ENCODE measurements at places on chromosomes 1 and 21.

DNA sequence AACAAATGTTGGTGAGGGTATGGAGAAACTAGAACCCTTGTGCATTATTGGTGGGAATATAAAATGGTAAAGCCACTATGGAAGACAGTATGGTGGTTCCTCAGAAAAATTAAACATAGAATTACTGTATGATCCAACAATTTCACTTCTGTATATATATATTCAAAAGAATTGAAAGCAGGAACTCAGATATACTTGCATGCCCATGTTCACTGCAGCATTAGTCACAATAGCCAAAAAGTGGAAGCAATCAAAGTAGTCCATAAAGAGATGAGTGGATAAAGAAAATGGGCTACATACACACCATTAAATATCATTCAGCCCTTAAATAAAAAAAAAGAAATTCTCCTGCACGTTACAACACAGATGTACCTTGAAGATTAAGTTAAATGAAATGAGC lies 34.1 kb downstream of the ABL2 start:
- no peak for DNase-seq

DNA sequence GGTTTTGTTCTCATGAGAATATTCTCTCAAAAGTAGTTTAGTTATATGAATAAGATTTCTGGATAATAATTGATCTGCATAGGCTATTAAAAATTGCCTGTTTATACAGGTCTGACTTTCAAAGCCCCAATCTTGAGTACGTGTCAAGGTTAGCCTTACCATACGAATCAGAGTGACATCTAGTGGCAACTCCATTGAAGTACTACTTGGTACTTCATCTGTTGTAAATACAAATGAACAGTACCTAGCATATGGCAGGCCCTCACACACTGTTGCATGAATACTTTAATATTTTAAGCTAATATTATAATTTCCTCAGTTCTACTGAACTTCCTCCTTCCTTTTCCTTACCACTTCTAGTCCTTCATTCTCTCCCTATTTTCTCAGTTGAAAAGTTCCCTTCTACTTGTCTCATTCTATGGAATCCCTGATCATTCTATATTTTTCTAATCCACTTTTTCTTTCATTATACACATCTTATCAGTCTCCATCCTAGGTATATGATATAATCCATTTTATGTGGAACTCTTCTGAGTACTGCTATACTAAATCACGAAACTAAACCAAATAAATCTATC lies 101.2 kb downstream of the AKT3 start:
- peak; percentile 73 for DNase-seq

- DNase-seq: no peak
Measured at GRCh38 chr1:44220001-44220751, 6.9 kb downstream of the DMAP1 start.

GRCh38 chr1:234262754-234263105 lies 110.5 kb upstream of the COA6 start:
- DNase-seq: no peak

DNA sequence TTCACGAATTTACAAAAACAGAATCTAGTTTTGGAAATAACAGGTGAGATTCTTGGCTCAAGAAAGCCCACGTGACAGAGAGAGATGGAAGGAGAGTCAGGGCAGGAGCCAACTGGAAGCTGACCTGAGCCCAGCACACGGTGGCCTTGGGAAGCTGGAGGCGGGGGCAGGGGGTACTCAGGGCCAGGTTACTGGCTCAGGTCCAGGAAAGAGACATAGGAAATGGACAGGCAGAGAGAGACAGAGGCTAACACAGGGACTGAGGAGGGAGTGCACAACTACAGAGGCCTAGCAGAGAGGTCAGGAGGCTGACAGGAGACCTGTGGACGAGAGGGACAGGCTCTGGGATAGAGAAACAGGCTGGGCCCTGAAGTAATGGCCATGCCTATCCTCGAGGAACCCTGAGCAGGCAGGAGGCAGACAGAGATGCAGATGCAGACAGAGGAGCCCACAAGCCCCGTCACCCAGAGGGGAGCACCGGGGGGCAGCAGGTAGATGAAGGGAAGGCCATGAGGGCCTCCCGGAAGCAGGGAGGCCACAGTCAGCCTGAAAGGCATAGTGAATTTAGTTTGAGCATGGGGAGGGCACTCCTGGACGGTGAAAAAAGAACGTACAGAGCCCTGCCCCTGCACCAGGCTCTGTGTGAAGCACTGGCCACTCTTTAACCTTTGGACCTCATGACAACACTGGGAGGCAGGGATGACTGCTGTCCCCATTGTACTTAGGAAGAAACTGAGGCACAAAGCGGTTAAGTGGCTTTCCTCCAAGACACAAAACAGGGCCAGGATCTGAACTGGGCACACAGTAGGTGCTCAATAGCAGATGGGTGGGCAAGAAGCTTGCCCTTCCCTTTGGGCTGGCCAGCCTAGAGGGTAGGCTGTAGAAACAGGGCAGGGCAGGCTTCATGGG lies 230.1 kb downstream of the TRABD2B start:
- no peak for DNase-seq

GRCh38 chr1:54315099-54315498 lies 91.1 kb downstream of the SSBP3 start:
- no peak for DNase-seq

DNA sequence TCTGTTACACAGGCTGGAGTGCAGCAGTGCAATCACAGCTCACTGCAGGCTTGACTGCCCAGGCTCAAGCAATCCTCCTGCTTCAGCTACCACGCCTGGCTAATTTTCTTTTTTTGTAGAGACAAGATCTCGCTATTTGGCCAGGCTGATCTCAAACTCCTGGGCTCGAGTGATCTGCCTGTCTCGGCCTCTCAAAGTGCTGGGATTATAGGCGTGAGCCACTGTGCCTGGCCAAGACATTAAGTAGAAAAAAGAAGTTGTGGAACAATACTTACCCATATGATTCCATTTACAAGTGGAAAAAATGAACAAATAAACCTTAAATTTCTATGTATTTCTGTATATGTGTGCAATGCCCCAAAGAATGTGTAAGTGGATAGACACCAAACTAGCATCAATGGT lies 30.3 kb upstream of the ID3 start:
- DNase-seq: no peak

GRCh38 chr21:41367301-41367944 lies 5.6 kb downstream of the MX2 start:
- no peak for DNase-seq

- DNase-seq: no peak
Measured at GRCh38 chr1:114167226-114167625, 13.6 kb upstream of the SYT6 start.

DNA sequence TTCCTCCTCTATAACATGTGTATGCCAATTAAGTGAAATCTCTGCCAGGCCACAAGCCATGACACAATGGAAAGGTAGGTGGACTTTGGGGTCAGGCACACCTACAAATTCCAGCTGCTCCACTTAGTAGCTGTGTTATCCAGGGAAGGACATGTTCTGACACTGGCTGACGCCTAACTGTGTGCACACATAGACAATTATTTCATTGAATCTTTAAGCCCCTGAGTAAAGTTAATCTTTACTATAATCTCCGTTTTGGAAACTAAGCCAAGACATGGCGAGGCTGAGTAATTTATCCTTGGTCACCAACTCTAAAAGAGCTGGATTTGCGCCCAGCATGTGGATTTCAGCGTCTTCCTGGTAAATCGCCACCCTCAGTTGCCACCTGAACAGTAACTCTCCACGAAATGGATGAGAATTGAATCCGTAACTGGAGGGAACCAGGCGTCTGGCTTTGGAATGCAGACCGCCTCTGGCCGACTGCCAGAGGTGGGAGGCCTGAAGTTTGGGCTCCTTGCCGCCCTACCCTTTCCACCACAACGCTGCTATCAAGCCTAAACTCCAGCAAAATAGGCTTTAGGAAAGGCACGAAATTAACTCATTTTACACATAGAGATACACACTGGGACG lies 888 bp upstream of the SNRPE start:
- DNase-seq: peak; percentile 56

GRCh38 chr1:156805766-156806511 lies 10.7 kb downstream of the SH2D2A start:
- DNase-seq: peak; percentile 80

DNA sequence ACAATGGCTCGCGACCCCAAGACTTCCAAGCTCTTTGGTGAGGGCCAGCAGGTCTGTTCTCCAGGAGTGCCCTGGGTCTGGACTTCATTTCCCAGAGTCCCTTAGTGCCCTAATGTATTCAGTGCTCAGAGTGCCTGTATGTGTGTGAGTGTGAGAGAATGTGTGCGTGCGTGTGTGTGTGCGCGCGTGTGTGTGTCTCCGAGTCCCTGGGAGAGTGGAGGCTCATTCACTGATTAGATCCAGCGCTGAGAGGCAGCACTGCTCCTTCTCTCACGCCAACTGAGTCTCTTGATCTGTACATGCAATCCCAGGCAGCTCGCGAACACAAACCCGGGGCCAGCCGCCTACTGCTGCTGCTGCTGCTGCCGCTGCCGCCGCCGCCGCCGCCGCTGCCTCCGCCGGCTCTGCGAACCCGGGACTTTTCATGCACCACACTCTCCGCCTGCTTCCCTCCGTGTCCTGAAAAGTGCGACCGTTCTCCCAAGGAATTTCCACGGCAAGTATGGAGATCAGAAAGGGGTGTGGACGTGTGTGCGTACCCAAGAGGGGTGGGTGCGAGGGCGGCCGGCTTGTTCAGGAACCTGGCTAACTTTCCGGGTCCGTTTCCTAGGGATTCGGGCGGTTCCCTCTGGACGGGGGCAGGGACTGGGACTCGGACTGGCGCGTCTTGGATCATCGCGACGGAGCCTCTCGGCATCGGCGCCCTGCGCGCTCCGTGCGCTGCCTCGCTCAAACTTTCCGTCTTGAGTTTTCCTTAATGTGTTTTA lies at the start of gene RNF220:
RNF220 (plus strand) TSS at position 225 of the 767 bp plus-strand sequence.
- DNase-seq: peak; percentile 59

DNA sequence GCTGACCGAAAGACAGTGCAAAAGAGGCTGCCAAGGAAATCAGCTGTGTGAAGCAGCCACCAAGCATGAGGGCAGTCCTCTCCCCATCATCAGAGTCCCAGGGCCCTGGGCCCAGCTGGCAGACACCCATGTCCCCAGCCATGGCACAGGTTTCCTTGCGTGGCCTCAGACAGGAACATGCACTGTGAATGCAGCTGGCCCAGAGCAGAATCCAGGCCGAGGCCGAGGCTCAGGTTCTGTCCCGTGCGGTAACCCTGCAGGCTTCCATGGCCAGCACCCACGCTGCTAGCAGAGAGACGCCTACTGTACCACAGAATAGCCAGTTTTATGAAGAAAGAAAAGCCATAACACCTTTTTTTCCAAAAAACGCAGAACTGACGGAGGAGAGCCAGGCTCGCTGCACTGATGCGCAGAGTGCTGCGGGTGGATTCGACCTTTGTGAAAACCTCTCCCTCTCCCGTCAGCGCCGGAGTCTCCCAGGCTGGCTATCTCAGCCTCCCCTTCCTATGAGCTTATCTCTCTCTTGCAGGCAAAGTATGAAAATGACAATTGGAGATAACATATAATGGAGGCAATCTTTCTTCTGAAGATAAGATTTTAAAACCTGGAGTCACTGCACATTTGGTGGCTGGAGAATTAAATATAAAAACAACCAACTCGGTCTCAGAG lies 106.6 kb downstream of the NPHP4 start:
- DNase-seq: no peak

DNA sequence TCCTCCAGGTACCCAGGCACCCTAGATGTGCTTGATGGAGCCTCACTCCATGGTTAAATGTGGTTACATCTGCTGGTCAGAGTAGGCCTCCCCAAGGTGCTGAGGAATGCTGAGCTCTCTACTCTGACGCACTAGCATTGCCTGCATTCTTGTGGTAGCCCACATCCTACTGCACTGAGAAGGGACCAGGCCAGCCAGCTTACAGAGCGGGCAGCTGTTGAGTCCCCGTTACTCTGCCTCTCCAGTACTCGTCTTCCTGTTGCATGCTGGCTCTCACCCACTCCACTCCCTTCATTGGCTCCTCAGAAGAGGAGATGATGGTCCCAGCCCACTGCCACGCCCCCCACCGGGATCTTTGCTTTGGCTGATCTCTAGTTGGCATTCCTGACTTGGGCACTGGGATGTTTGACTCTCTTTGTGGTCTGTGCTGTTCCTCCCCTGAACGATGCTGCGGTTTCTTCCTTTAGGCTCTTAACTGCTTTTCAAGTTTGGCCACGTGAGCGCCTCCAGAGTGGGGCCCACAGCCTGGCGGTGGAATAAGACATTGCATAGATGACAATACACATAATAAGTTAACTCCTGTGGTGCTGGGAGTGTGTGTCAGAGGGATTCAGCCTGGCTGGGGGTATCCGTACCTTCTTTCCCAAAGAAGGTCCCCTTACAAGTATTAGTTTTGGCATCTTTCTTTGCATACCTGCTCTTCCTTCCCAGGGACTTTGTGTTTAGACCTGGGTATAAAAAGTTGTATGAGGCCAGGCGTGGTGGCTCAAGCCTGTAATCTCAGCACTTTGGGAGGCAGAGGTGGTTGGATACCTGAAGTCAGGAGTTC lies 18.6 kb downstream of the AZIN2 start:
- DNase-seq: peak; percentile 100

GRCh38 chr1:203187304-203187685 lies 791 bp upstream of the CHI3L1 start:
- no peak for DNase-seq

DNA sequence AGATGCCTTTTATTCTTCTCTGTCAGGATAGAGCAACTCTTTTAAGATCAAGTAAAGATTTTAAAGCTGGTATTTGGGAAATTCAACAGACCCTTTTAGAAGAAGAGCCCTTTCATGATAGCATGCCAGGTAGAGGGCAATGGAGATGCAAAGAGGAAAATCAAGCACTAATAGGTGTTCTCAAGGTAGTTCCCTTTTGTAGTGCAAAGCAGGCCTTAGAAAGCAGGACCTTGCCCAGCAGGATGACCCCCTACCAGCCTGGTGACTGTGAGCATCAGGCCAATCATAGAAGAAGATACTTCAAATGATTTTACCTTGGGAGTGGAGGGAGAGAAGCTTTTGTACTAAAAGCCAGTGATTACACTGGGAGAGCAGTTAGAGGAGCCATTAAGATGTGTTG lies 381.4 kb upstream of the ZRANB2 start:
- no peak for DNase-seq

- no peak for DNase-seq
Measured at GRCh38 chr21:14685568-14685967, 139.5 kb upstream of the SAMSN1 start.

DNA sequence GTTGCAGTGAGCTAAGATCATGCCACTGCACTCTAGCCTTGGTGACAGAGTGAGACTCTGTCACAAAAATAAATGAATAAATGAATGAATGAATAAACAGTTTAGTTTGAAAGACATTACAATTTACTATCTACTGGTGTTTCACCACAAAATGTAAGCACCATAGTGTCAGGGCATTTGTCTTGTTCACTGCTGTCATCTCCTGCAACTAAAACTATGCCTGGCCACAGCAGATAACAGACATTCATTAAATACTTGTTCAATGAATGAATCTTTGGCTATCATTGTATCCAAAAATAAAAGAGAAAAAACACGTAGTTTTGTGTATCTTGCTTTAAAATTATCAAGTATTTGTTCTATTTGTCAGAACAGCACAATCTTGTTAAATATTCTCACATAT lies 32.5 kb downstream of the SASS6 start:
- DNase-seq: peak; percentile 66

- DNase-seq: peak; percentile 92
Measured at GRCh38 chr1:36366091-36366661, 19.5 kb downstream of the STK40 start.

GRCh38 chr1:12536023-12536639 lies 81.9 kb downstream of the DHRS3 start:
- no peak for DNase-seq

- no peak for DNase-seq
Measured at GRCh38 chr1:154186177-154186576, 5.7 kb downstream of the TPM3 start.

All from fibroblast of skin of right biceps (primary cell).